Bone marrow (tissue), 2 donors: ENCODE measurements at places on chromosomes 2 and 18.
A peak's percentile ranks its signal among the peaks of the same experiment; 100 is the strongest.

DNA sequence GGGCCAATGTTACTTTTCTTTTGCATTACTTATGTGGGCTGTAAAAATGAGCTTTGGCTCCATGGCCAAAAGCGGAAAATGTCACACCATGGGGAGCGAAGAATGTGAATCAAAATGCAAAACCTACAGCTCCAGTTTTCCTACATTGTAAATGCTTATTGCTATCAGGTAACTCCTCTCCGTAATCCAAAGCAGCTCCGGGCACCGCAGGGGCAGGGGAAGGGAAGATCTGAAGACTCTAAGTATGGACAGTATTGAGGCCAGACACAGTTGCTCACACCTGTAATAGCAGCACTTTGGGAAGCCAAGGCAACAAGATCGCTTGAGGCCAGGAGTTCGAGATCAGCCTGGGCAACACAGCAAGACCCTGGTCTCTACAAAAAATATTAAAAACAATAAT lies 7.1 kb upstream of the AGFG1 start:
- no peak for DNase-seq

GRCh38 chr18:73663581-73663980 lies 484.1 kb downstream of the FBXO15 start:
- DNase-seq: no peak

- no peak for DNase-seq
Observed at GRCh38 chr18:3758531-3758930, 308.6 kb downstream of the TGIF1 start.

DNA sequence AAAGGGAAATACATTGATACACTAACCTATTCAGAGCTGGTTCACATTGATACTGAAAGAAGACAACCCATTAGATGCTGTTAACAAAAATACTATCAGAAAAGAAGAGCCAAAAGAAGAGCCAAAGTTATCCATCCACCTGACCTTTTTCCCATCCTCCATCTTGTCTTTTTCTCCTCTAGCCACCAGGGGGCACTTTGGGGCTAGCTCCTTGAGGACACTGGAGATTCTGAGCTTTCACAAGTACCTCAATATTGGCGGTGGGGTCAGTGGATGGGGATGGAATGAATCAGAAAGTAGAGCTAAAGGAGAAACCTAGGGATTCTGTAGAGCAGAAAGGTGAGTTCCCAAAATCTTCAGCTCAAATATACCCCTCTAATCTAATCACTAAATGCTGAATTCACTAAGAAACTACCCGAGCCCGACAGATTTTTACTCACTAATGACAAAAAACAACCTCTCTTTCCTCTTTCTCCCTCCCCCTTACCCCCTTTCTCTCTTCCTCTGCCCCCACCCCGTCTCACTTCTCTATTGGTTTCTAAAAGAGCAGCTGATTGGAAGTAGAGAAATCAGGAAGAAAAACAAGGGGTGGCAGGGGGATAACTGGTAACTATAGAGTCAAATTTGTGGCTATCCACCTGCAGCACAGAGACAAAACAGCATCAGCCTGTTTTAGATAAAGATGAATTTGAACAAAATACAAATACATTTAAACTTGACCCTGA lies 203.3 kb downstream of the TCF4 start:
- no peak for DNase-seq

GRCh38 chr2:172967036-172967982 lies 108.3 kb upstream of the MAP3K20 start:
- DNase-seq: no peak

- peak; percentile 75 for DNase-seq
Observed at GRCh38 chr2:218398437-218399390, 954 bp upstream of the CTDSP1 start.
